ENCODE measurements at places on chromosomes 13 and 19.

DNA sequence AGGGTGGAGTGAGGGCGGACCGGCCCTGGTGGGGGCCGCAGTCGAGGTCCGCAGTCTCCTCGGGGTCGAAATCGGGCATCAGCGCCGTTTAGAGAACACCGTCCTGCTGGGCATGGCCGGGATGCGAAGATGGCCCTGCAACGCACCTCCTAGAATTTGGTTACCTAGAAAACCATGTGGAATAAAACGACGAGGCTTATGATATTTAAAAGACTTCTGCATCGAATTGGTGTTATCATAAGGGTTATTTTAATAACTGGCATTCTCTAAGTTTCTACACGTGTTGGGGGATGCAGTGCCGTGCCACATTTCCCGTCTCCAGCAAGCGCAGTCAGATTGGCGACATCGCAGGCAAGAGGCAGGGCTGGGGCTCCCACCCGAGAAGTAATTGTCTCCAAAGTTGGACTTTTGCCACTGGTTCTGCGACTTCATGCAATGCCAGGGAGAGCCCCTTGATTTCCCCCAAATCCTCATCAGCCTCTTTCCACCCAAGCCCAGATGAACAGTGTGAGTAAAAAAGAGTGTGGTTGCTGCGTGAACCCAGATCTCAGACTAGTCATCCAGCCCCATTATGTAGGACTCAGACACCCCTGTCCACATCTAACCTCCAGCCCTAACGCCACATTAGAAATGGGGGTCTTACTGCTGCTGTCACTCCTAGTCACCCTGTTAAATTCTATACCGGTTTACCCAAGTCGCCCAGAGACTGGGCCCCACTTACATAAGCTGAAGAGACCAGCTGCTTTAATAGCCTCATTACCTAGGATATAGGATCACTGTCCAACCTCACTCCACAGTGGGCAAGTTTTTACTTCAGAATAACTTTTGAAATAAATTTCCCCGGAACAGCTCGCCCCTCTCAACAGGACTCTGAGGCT, 571 bp upstream of the DHRS12 start:
- DNase-seq, result no peak

GRCh38 chr19:14814982-14815652, 19.9 kb downstream of the OR7A5 start:
- DNase-seq, result no peak

- no peak for DNase-seq
These were observed 20.6 kb upstream of the TCF3 start for GRCh38 chr19:1672769-1673644.

DNA sequence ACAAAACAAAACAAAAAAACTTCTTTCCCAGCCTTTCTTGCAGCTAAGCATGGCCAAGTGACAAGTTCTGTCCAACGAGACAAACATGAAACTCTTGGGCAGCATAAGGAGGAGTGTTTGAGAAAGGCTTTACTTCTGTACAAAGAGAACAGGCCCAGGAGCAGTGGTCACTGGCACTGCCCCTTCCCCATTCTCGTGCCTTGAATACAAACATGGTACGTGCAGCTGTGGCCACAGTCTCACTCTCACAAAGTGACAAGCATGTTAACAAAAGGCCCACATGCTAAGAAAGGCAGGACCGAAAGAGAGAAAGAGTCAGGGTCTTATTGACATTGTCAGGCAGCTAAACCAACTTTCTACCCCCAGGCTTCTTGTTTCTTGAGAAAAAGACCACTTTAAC, 19.8 kb upstream of the SLC25A30 start:
- no peak for DNase-seq

GRCh38 chr19:18456974-18457373, 19.0 kb upstream of the ISYNA1 start:
- no peak for DNase-seq

DNA sequence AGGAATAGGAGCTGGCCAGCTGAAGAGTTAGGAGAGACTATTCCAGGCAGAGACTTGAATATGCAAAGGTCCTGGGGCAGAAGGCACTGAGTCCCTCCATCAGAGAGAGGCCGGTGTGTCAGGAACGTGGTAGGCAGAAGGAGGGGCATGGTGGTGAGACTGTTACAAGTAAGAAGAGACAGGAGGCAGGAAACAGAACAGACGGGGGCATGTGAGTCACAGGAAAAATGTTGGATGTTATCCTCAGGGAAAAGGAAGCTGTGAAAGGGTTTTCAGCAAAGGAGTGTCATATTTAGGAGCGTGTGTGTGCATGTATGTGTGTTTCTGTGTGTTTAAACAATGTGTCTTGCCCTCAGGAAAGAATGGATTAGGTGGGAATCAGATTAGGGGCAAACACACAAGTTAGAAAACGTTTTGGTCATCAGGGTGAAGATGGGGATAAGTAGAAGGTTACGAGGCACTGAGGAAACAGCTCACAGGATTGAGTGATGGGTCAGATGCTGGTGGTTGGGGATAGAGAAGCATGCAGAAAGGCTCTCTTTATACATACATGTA, 1.1 kb downstream of the EDDM13 start:
- DNase-seq, result no peak

- DNase-seq, result no peak
These were observed 64.0 kb downstream of the ANKRD10 start for GRCh38 chr13:110850840-110851239.

DNA sequence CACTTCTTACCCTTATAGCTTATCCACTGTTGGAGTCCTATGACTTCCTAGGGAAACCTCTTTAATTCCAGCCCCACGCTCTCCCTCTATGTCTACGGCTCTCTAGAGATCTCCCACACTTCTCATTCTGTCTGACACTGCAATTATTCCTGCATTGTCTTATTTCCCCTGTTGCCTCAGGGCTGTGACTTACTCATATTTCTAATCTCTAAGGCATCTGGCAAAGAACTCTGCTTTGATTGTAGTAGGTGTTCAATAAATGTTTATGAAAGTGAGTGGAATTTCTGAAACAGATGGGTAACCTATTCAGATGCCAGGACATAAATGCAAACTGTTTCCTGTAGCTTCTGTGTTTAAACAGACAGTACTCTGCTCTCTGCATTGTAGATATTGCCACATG, 102.4 kb upstream of the SERTM1 start:
- no peak for DNase-seq

- no peak for DNase-seq
These were observed 283.0 kb upstream of the SGCG start for GRCh38 chr13:22897571-22898314.

GRCh38 chr19:42124386-42124901, 7.8 kb downstream of the POU2F2 start:
- no peak for DNase-seq

DNA sequence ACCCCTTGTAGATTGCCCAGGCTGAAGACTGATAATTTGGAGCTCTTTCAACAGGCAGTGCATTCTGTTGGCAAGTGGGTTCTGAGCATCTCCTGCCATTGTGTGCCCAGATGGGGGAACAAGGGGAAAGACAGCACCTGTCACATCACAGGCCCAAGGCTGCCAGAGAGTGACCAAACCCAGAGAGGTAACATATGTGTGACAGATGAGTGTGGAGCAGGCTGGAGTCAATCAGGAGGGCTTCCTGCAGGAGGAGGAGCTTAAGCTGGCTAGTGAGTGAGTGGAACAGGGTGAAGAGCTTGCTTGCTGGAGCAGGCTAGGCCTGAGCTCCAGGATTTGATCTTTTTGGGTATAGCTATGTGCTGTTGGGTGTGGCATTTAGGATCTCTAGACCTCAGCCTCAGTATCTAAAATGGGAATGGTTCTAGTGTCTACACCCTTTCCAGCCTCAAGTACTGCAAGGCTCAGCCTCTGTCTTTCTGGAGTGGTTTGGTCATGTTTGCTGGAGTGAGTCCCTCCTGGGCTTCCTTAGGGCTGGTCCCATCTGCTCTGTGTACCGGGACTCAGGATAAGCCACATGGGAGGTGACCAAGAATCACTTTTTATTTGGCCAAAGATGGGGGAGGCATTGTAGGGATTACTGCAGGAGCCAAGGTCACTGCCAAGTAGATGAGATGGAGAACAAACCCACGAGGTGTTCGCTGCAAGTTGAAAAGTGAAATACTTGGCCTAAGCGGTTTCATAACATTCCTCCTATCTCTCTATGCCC, 152.4 kb upstream of the TSHZ3 start:
- DNase-seq, result no peak
